ENCODE measurements at places on chromosomes 4 and X.

DNA sequence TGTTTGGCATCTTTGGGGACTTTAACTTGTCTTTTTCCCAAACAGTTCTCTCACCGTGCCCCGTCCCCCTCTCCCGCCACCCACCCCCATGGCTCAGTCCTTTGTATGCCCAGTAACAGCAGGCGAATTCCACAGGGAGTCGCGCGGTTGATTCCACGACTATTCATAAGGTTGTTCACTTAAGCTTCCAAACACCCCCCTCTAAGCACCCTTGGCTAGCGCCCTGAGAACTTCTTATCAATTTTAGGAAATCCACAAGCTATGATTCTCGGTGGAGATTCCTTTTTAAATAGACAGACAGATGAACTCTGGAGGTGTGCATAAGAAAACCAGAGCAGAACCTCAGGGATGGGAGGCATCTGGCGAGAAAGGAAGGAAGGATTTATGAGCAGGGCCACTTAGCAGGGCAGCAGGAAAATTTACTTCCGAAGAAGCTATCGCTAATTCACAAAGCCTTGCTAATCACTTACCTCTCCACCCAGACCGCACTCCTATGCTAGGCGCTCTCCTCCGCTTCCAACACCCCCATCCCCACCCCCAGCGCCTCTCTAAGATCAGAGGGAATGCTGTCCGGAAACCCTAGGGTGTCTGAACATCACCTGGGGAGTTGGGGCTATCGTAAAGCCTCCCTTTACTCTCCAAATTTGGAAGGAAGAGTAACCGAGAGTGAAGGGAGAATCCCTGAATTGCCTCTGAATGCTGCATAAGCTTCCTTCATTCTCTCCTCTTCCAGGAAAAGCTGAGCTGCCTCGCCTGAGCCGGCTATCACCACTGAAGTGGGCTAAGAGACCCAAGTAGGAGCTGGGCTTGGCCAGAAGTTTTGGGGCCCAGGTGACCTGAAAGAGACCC is 1.7 kb downstream of the UNC5C start:
- no peak for DNase-seq

DNA sequence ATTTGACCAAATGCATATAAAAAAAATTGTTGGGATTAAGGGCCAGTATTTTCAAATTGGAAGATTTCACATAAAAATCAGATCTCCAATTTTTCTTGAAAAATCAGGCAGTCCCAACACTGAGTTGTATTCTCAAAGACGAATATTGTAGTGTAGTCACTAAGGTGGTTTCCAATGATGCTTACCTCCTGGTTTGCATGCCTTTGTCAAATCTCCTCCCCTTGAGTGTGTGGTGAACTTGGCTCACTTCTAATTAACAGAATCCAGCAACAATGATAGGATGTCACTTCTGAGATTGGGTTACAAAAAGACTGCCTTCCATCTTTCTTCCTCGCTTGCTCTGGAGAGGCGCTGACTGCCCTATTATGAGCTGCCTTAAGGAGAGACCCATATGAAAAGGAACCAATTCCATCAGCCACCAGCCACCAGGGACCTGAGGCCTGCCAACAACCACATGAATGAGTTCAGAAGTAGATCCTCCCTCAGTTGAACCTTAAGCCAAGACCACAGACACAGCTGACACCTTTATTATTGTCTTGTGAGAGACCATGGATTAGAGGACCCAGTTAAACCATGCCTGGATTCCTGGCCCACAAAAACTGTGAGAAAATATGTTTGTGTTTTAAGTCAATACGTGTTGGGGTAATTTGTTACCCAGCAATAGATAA is 31.2 kb upstream of the TSPAN5 start:
- no peak for DNase-seq

DNA sequence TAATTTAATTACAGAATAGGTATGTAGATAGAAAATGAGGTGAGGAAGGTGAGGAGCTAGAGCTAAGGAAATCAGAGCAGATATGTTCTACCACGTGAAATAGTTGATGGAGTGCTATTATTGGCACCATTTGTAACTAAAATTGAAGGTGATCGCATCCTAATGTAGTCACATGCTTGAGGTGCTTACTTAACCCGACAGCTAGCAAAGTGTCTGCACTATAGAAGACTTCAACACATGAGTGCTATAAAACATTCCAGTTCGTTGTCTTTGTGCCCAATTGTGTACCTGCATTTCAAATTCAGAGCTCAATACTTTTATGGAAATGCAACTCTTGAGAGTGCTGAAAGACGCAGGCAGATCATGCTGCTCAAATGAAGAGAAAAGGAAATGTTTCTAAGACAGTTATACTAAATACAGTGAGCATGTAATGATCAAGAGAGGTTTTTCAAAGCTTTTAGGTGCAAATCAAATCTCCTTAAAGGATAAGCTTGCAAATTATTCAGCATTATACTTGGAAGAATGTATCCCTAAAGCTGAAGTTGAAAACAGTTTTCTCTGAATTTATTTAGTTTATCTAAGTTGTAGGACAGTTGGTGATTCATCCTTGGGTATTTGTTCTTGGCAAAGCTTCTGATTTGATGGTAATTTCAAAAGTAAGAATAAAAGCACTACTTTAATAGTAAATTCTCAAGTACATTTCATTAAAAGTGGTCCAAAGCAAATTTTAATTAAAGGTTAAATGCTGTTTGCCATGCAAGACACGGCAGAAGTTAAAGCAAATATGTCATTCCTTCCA is 223.9 kb upstream of the EPHA5 start:
- DNase-seq: no peak

DNA sequence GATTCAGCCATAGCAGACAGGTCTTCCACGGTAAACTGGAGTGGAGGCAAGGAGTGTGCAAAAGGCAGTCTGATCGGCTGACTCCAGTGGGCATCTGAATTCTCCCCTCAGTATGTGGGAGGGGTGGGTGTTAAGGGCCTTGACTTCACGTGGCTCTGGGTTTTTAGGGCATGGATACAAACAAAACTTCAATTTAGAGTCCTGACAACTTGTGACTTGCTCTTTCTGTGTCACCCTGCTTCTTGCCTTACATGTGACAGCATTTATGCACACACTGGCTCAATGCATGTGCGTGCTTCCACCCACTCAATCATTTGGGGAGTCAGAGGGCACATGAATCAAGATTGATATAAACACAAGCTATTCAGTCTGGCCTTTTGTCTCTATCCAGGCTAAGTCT is 17.5 kb downstream of the PLP1 start:
- DNase-seq: no peak

GRCh38 chrX:106905064-106905708 is 2.0 kb upstream of the RIPPLY1 start:
- peak; percentile 27 for DNase-seq

GRCh38 chr4:105622269-105622668 is 69.8 kb downstream of the ARHGEF38 start:
- no peak for DNase-seq

GRCh38 chr4:91345632-91346031 is 958.1 kb upstream of the GRID2 start:
- no peak for DNase-seq

GRCh38 chr4:26028793-26029567 is 115.0 kb downstream of the SMIM20 start:
- DNase-seq: no peak

DNA sequence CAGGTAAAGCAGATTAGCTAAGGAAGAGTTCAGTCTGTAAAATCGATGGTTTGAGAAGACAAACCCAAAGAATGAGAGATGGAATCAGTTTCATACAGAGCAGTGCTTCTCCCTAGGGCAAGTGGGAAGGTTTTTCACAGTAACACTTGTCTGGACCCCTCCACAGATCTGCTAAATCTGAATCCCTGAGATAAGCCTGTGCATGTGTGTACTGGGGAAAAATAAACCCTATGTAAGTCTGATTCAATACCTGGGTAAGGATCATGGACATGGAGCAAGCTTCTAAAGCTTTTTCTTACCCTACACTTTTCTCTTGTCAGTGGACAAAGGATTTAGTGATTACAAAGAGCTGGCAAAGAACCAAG is 13.6 kb downstream of the ELOVL6 start:
- DNase-seq: no peak

DNA sequence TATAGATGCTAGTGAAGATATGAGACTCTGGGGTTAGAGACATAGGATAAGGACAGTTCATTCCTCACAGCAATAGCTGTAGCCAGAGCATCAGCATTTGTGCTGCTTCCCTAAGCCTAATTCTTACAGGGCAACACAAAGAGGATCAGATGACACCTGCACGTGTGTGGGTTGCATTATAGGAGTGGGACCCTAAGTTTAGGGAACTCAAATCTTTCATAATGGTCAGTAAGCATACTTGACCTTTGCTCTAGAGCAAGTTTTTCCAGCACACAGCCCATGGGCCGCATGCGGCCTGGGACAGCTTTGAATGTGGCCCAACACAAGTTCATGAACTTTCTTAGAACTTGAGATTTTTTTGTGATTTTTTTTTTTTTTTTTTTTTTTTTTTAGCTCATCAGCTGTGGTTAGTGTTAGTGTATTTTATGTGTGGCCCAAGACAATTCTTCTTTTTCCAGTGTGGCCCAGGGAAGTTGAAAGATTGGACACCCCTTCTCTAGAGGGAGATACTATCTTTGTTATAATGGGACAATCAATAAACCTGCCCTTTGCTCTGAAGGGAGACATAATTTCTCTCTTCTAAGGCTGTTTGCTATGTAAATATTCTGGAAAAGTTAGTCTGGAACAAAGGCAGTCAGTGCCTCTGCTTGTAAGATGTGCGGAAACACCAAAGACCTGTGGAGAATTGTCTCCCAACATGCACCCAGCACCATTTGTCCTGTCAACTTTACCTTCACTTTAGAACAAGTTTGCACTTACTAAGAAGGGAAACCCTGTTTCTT is 650.2 kb downstream of the ZNF674 start:
- no peak for DNase-seq

DNA sequence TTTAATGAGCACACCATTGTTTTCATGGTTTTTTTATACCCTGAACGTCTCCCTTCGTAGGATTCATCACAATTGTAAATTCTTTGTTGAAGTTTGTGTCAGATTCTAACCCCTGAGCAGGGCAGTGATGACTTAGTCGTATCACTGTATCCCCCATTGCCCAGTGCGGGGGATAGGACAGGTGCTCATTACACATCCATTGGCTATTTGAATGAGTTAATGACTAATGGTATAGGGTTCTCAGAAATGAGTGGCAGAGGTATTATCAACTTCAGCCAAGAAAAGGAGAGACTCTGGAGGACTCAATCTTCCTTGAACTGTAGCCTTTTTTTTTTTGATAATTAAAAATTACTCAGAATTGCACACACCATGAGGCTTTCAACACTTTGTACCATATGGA is 64.6 kb downstream of the SYNPO2 start:
- no peak for DNase-seq

DNA sequence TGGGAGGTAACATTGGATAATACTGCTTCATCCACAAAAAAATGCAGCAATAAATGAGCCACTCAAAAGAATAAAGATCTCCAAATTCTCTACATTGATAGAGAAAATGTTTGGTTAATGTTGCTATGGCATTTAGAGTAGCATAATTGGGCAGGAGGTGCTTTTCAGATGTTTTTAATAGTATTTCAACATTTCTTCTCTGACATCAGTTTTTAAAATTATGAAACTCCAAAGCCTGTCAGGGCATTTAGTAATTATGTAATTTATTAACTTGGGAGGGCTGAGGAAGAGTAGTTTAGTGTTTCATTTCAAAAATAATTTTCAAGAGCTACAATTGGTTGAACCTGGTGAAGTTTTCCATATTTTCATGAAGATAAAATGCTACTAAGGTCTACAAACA is 211.3 kb upstream of the INTU start:
- no peak for DNase-seq

DNA sequence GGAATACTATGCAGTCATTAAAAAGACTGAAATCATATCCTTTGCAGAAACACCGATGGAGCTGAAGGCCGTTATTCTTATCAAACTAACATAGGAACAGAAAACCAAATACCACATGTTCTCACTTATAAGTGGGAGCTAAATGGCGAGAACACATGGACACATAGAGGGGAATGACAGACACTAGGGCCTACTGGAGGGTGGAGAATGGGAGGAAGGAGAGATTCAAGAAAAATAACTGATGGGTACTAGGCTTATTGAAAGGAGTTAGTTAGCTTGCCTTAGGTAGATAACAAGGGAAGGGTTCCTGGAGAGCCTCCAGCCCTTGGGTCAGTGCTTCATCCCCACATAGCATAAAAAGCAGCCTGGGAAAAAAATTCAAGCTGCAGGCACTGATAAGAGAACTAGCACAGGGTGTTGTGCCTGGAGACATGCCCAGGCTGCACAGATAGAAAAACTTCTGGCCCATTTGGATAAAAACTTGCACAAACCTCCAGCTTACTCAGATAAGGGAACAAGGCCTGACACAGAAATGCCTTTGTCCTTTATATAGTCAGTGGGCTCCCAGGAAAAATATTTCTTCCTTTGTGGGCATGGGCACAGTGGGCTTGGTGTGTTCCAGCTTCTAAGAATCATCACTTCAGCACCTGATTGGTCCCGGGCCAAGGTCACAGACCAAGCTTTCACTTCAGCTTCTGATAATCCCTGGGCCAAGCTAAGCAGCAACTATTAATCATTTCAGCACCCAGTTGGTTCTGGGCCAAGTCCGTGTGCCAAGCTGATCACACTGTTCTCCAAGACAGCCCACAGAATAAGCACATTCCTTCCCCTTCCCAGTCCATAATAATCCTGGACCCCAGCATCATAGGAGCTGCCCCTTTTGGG is 23.1 kb upstream of the PWWP3B start:
- no peak for DNase-seq

- DNase-seq: no peak
Observed at GRCh38 chrX:15816438-15816809, 26.1 kb downstream of the ZRSR2 start.

GRCh38 chr4:157300701-157301100 is 80.2 kb downstream of the GRIA2 start:
- DNase-seq: no peak

GRCh38 chr4:177964693-177965168 is 522.5 kb upstream of the AGA start:
- no peak for DNase-seq

- no peak for DNase-seq
Observed at GRCh38 chr4:135240796-135241195, 1039.2 kb upstream of the PABPC4L start.

DNA sequence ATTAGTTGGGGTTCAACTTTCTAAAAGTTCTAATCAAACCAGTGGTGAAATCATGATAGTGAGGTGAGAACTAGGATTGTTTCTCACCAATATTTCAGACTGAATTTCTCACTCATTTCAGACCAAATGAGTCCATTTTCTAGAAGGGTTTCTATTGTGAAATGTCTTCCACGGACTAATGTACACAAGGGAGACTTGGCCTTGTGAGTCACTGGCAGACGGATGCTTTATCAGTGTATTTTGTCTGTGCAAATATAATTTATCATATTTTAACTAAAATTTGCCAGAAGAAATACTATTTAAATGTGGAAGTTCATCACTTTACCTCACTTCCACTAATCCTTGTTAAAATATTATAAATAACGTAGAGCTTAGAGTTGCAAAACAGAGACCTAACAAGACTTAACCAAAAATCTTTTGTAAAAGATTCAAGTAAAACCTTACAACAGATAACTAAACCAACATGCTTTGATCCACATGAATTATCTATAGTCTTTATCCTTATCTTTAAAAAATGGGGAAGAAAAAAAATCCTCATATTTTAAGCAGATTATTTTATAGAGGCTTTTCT is 506.0 kb upstream of the FAM241A start:
- no peak for DNase-seq

- no peak for DNase-seq
Observed at GRCh38 chr4:3308691-3309090, 15.9 kb downstream of the RGS12 start.

GRCh38 chrX:50779694-50780093 is 34.3 kb downstream of the SHROOM4 start:
- DNase-seq: no peak

- DNase-seq: no peak
Observed at GRCh38 chrX:72050011-72050410, 81.7 kb downstream of the RTL5 start.

All from vagina (tissue), 2 donors.